ENCODE measurements at places on chromosomes 12 and 14. TPM values are rescaled to one million over a fixed set of nuclear protein-coding genes. Genes with fewer than 3 reads are reported as not detected.

DNA sequence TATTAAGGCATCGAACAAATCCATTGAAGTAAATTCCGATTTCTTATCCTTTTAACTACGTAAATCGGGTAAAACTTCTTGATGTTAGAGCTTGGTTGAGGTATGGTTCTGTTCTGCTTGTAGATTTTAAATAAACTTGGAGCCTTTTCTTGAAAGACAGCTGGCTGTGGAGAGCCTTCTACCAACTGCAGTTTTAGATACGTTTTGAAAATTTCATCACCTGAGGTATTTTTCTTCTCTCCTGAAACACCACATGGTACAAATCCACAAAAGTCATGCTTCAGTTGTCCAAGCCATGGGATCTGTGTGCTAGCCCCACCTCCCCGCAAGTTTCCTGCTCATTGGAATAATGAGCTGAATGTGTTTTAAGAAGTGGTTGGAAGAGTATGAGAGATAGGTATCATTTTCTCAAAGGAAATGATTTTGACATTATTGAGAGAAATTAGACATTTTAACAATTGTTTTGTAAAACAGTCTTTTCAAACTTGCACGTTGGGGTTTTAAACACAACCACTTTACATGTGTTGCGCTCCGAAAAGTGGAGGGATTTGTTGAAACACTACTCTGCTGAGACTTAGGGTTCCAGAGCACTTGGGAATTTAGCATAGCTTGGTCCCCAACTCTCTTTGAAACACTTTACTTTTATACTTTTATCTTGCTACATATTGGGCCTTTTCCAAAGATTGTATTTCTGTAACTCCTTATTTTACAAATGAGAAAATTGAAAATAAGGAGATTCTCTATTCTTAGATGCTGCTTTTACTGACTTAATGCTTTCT is 1.4 kb downstream of the PPM1A start:
- DNase-seq, result peak; percentile 14

DNA sequence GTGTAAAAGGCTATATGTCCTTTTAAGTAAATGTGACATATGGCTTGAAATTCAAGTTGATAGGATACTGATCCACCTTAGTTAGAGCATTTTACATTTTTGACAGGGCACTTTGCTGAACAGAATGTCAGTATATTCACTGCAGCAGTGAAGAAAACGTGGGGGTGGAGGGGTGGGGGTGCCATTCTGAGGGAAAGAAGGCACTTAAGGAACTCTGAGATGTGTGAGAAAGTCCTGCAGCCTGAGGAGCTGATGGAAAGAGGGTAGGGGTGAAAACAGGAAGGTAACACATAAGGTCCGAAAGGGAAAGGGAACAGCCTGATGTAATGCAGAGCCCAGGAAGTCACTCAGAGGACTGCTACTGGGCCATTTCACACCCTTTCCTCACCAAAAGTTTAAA is 265.5 kb upstream of the GRIP1 start:
- DNase-seq, result no peak

- DNase-seq, result peak; percentile 87
Observed at GRCh38 chr12:117189725-117190209, 503 bp downstream of the FBXO21 start.

GRCh38 chr12:105365231-105365630 is 34.7 kb downstream of the C12orf75 start:
- DNase-seq, result no peak

GRCh38 chr14:50008562-50008961 is 107.8 kb downstream of the VCPKMT start:
- no peak for DNase-seq

DNA sequence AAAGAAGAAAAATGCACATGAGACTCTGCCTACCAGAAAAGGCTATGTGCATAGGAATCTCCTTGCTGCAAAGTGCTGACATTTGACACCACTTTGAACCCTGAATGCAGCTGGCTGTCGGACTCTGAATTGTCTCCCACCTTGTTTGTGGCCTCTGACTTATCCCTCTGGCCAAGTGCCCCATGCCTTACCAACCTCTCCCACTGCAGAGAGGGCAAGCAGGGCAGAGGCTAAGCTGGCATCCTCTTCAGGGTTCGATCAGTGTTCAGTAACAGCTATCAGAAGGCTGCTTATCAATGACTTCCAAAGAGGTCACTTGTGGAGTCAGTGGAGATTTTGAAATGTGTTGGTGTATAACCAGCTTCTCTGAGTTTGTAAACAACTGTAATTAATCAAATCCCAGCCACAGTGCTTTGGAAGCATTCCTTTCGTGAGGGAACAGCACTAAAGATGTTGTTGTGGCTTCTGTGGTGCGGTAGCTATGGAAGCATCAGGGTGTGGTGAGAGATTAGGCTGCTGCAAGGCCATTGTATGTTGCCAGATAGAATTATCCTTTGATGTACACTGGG is 22.6 kb upstream of the BMP4 start:
- no peak for DNase-seq

DNA sequence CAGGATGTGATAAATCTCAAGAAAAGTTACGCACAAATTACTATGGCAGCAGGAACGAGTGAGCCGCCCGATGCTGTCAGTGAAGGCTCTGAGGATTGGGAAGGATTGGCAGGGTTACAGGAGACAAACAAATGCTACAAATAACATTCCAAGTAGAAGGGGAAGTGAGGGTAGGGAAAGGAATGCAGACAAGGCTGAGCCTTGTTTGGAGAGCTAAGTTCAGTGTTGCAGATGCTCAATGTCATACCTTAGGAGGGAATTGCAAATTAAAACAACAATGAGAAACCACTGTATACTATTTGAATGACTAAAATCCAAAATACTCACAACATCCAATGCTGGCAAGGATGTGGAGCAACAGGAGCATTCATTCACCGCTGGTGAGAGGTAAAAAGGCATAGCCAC is 1.3 kb downstream of the CLEC9A start:
- peak; percentile 26 for DNase-seq

DNA sequence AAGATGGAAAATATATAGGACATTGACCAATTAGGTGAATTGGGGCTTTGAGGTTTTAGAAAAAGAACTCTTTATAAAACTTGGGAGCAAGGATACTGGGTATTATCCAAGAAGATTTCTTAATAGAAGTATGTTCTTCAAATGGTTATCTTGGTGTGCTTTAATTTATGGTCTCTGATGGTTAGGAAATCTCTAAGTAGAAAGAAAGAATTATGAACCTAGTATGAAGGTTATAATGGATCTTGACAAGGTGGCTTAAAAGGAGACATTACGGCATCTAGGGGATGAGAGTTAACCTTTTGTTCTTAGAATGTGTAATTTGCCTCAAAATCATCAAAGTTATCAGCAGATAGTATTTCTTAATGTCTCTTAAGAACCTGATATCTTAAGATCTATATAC is 210.4 kb upstream of the PRICKLE1 start:
- DNase-seq, result no peak

DNA sequence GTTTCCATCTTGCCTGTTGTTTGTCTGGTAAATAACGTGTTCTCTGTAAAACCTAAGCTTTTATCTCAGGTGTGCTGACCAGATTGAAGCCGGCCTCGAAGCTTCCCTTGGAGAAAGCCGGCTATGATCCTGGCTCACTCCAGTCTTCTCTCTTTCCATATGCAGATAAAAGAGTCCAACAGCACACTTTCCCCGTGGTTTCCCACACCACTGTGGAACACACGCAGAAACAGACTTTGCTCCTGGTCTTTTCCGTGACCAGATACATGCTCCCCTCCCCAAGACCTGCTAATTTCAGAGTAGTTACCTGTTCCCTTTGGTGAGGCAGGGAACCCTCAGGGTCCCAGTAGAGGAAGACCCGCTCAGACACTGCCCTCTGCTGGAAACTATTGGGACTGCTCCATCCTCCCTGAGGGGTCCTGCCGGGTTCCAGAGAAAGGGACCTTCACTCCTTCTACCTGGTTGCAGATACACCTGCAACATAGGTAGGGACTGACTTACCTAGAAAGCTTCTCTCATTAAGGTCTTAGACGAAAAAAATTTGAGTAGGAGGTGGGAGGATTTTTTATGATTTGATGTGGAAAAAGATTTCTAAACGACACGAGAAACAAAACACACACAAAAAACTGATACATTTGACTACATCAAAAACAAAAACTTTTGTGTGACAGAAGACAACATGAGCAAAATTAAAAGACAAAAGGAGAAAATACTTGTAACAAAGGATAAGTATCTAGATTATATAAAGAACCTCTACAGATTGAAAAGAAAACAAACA is 415.4 kb upstream of the CCDC196 start:
- peak; percentile 86 for DNase-seq

- no peak for DNase-seq
Observed at GRCh38 chr14:72752034-72752412, 141.9 kb downstream of the DPF3 start.

DNA sequence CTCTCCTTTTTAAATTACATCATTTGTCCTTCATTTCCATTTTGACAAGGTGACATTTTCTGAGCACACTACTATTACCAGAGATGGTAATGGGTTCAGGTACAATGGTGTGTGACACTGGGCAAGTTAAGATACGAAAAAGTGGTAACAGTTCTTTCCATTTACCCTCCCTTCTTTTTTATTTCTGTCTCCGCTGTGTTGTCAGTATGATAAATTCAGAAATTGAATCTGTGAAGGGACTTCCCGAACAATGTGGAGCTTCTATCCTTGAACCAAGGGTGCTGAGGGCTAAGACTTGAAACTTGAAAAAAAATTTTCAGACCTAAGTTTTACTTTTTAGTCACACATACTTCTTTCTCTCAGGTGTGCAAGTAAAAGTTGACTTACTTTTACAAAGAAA is 103.7 kb downstream of the ERC1 start:
- no peak for DNase-seq

GRCh38 chr12:26250801-26251200 is 55.4 kb downstream of the SSPN start:
- no peak for DNase-seq

GRCh38 chr12:15732341-15733061 is 56.7 kb downstream of the EPS8 start:
- DNase-seq, result no peak

- no peak for DNase-seq
Observed at GRCh38 chr12:69873429-69873828, 48.4 kb downstream of the MYRFL start.

DNA sequence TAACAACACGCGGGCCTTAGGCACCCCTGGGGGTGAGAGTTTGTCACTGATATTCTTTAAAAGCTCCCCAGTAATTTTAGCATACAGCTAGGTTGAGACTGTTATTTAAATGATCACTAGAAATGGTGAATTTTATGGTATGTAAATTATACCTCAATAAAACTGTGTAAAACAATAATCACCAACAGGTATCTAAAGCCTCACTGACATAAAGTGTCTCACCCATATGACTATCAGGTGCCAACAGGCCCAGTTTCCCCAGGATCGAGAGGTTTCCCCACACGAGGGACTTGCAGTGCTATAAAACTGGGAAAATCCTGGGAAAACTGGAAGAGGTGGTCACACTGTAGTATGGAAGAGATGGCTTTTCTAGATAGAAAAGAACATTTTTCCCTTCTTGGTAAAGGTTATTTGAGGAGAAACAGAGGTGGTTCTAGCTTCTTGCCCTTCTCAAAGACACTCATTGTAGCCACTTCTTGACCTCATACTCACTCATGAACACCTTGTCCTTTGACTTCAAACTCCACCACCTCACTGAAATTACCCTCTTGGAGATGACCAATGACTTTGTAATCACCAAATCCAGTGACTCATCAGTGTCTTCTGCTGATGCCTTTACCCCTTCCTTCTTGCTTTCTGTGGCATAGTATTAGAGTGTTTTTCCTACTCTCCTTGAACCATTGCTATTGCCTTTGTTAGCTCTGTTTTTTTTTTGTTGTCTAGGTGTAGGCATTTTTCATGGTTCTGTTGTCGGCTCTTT is 24.8 kb upstream of the NUBPL start:
- no peak for DNase-seq

- DNase-seq, result peak; percentile 68
Observed at GRCh38 chr12:45170456-45171042, 45.3 kb upstream of the ANO6 start.

Gene PLA2G1B
- not detected for total RNA-seq

Gene CFAP54
- not detected for total RNA-seq

Gene SDR9C7
- total RNA-seq, result 0.28 TPM

Gene KCNK13
- total RNA-seq, result 0.07 TPM

Gene OR6C2
- not detected for total RNA-seq

Gene SETD1B
- 4.6 TPM for total RNA-seq
